ENCODE measurements at places on chromosomes 1 and 21.

DNA sequence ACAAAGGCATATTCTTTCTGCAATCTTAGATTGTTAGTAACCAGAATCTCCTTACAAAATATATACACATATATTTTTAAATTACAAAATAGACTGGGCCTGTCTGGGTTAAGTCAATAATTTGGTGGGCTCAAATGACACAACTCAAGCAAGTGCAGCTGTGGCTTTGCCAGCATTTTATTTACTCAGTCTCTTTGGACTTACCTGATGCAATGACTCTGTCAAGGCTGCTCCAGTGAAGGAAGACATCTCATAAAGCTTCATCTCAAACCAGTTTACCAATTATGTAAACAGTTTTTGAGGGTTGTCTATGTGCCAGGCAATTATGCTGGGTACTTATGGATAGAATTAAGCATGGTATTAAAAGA, 22.8 kb upstream of the ABCA4 start:
- DNase-seq, result no peak

DNA sequence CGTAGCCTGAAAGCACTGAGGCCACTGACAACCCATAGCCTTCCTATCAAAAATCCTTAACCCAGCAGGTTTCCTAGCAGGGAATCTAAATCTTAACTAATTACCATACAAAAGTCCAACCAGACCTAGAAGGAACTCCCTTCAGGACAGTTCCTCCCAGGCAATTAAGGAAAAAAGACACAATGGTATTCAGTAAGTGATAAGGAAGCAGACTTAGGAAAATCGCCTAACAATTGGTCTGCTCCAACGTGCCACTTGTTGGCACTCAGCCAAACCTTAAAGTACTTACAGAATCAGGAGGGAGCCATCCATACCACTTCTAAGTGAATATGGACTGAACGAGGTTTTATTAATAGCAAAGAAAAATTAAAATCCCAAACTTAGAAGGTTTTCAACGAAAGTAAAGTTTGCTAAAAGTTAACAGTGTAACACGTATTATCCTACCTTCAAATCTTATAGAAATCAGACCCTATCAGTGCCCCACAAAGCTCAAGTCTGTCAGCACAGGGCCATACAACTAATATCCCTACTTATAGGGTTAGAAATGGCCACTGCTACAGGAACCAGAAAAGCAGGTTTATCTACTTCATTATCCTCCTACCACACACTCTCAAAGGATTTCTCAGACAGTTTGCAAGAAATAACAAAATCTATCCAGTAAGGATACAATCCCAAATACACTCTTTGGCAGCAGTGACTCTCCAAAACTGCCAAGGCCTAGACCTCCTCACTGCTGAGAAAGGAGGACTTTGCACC, 29.0 kb downstream of the SPATA6 start:
- DNase-seq, result no peak

- no peak for DNase-seq
Measured at GRCh38 chr1:104702731-104703130, 953.0 kb downstream of the AMY1C start.

- no peak for DNase-seq
Measured at GRCh38 chr1:16369821-16370220, 2.8 kb downstream of the SZRD1 start.

- DNase-seq, result no peak
Measured at GRCh38 chr21:35116777-35117176, 67.7 kb upstream of the RUNX1 start.

- DNase-seq, result no peak
Measured at GRCh38 chr1:8878448-8878697, at the start of gene ENO1. Gene ENO1 (minus strand): TSS chr1:8878686. CDS start chr1:8874908, 3,778 bp downstream.

DNA sequence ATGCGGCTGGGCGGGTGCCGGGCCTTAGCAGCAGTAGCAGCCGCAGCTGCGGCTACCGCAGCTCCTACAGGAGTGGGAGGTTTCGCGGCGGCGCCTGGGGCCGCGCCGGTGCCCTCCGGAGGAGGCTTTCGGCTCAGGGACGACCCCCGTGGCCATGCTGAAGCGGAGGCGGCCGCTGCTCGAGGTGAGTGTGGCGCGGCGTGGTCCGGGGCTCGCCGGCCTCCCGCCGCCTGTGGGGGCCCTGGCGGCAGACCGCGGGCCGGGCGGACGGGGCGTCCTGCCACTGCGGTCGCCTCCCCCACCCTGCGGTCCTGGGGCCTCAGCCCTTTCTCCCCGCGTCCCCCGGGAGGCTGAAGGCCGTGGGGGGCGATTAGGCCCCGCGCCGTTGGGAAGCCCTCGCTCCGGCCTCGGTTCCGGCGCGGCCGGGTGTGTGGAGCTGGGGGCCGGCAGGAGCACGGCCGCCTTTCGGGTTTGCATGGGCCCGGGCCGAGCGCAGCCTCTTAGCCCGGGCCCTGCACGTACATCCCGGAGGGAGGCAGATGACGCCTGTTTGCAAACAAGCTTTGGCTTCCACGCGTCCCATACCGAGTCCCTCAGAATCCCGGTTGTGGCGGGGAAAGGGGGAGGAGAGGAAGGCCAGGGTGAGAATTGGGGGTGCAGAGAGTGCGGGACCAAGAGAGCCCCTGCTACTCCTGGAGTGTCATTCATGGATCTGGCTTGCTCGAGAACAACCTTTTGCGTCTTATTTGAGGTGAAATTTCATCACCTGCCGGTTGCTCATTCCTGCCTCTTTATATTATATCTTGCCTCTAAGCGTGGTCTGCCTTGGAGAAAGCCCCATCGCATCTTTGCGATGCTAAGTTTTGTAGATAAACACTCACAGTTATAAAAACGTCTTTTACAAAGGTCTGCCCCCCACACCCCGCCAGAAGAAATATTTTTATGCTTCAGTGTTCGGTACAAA, 613 bp downstream of the ZFYVE9 start:
- no peak for DNase-seq

DNA sequence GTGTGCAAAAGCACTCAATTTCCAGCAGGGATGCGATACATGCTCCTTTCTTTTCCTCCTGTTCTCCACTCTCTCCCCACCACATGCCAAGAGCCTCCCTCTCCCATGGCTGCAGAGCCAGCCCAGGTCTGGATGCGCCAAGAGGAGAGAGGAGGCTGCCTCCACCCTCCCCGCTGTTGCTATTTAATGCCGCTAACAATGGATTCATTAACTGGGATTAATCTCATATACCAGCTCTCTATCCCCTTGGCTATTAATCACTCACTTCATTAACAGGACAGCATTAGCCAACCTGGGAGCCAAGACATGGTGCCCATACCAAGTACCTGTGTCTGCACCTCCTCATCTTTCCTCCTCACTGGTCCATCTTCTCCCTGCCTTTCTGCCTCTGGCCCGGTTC, 49.1 kb upstream of the SCMH1 start:
- DNase-seq, result no peak

GRCh38 chr1:234724516-234725176, 114.7 kb upstream of the IRF2BP2 start:
- no peak for DNase-seq

GRCh38 chr1:156213644-156213966, 798 bp downstream of the PMF1 start:
- no peak for DNase-seq

- no peak for DNase-seq
Measured at GRCh38 chr1:20552728-20553445, 514 bp downstream of the FAM43B start.

DNA sequence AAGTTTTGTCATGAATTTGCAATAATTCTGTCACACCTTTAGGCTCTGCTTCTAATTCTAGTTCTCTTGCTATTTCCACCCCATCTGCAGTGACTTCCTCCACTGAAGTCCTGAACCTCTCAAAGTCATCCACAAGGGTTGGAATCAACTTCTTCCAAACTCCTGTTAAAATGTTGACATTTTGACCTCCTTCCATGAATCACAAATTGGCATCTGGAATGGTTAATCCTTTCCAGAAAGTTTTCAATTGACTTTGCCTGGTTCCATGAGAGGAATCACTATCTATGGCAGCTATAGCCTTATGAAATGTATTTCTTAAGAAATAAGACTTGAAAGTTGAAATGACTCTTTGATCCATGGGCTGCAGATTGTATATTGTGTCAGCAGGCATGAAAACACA, 19.7 kb upstream of the SFT2D2 start:
- no peak for DNase-seq

DNA sequence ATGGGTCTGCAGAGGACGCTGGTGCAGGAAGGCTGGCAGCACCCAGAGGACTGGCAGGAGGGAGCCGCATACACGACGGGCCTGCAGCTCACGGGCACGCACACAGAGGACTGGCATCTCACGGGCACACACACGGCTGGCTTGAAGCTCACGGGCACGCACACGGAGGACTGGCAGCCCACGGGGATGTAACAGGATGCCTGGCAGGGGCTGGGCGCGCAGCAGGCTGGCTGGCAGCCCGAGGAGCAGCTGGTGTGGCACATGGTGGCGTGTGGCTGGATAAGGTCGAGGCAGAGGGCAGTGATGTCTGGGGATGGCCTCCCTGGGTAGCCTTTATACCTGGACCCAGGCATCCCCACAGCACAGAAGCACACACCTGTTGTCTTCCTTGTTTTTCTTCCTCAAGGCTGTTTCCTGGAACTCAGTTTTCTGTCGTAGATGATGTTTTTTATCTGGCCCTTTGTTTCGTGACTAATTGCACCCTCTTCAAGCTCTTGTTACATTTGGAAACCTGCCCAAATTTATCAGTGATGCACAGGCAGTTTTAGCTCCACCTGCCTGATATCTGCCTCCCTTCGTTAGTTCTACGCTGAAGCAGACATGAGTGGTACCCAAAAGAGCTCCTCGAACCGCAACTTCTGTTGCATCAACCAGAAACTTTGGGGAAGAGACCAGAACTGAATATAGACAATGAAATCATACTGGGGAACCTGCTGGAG, at the start of gene KRTAP12-1:
TSS of gene KRTAP12-1 (minus strand) at position 303 of the 719 bp plus-strand sequence. CDS start at position 263, 40 bp downstream.
- no peak for DNase-seq

DNA sequence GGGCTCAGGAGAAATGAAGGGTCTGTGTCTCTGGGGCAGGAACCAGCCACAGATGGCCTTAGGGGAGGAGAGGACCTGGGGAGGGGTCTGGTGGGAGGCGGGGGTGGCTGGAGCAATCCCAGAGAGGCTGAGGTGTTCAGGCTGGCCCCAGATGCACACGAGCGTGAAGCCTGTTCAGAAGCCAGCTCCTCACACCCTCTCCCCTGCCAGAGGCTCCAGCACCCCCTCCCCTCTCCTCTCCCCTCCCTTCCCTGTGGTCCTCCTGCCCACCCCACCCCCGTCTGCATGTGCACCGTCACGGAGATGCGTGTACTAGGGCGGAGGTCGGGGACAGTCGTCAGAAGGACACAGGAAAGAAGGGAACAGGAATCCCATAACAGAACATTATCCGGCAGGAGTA, 115.0 kb upstream of the COL6A1 start:
- DNase-seq, result no peak

- no peak for DNase-seq
Measured at GRCh38 chr1:89657886-89658285, 25.0 kb downstream of the LRRC8C start.

- DNase-seq, result no peak
Measured at GRCh38 chr1:224188286-224188685, 5.2 kb downstream of the DEGS1 start.

DNA sequence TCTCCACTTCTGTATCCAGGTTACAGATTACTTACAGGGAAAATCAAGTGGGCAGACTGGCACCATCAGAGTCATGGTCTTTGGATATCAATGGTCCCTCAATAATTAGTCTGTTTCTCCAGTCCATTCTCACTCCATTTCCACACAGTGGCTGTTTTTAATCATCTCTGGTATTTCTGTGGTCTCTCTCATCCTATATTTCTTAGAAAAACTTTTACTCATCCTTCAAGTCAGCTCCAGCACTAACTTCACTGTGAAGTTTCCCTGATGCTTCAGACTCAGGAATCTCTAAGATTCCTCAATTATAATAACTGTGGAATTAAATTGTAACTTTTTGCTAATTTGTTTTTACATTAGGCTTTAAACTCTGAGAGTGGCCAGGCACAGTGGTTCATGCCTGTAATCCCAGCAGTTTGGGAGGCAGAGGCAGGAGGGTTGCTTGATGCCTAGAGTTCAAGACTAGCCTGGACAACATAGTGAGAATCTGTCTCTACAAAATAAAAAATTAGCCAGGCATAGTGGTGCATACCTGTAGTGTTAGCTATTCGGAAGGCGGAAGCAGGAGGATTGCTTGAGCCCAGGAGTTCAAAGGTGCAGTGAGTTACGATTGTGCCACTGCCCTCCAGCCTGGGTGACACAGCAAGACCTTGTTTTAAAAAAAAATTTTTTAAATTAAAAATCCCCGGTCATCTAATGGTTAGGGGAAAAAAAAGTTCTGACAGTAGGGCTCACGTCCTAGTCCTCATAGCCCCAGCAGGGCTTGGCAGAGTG, 10.6 kb downstream of the CD160 start:
- no peak for DNase-seq

GRCh38 chr1:179079113-179079761, 2.6 kb upstream of the TOR3A start:
- DNase-seq, result peak; percentile 40

DNA sequence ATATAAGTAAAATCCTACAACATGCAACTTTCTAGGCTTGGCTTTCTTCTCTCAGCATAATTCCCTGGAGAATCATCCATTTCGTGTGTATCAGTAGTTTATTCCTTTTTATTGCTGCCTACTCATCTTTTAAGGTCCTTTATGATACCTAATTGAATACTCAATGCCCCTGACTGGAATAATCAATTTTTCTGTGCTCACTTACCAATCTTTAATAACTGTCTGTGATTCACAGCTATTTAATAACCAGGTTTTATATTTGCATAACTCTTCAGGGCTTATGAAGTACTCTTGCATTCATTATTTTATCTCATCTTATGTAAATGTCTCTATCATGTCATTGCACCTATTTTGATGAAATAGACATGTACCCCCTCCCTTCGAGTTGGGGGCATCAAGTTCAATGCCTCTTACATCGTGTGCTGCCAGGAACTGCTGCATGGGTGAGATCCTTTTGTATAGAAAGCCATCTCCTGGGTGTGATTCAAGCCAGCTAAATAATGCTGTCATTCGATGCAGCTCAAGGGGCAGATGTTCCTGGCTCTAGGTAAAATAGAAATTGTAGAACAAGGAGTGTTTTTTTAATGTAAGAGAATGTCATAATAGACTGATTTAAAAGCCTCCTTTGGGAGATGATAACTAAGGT, 222.7 kb downstream of the SLC35F3 start:
- no peak for DNase-seq

DNA sequence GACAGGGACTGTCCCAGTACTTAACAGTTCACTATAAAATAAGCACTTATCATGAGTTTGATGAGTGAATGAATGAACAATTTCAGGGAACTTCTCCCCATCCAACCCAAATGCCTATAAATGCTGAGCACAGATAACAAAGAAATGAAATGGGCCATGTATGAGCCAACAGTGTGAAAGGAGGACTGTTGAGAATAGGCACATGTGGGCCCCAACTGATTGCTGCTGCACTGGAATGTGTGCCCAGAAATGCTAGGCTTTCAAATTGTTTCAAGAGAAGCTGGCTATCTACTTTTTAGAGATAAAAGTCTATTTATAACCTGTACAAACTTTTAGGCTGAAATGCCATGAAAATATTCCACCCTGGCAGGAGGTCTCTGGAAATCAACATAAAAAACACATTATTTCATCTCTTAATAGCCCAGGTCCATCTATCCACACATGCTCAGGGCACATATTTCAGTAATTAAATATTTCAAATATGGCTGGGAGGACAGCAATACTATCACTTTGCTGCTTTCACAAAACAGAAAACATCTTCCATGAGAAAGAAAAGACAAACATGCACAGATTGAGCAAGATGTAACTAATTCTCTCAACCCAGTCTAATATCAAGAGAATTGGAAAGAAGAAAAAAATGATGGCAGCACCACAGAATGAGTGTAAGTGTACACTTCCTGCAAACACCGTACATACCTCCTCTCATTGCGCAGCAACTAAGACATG, 49.8 kb downstream of the COLGALT2 start:
- no peak for DNase-seq

All from HFF-Myc (cell line).